Left lung (tissue), 14 donors: ENCODE measurements at places on chromosomes 3 and 15. TPM values are rescaled to one million over a fixed set of nuclear protein-coding genes. Genes with fewer than 3 reads are reported as not detected.

- DNase-seq: no peak
Observed at GRCh38 chr3:194194051-194194756, 58.3 kb downstream of the HES1 start.

DNA sequence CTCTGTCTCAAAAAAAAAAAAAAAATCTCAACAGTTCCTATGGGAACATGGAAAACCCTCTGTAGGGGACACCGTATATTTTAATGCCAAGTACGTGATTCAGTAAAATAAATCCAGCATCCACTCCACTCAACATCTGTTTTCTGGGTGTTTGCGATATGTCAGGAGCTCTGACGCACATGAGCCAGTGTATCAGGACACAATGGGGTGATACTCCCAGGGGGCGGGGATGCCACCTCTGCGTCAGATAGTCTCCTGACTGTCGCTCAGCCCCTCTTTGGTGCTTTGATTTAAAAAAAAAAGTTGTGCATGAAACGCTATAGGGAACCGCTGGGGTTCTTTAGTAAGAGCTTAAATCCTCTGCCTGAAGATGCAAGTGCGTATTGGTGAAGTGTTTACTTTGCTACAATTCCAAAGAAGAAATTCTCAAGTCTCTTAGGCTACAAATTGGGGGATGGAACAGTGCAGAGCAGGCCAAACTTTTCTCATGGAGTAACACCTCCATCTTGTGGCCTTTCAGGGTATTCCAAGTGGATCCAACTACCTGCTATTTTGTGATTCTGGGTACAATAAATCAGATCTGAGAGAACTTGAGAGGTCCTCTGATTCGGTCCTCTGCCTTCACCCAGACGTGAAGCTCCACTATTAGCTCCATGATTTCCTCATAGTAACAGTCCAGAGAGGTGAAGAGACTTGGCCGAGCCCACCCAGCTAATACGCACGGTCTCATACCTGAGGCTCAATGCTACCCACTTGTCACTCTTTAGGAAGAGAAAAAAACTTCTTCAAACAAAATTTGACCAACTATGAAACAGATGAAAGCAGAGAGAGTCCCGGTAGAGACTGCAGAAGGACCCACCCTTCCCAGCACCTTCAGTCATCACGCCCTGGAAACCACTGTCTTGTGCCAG lies 9.3 kb upstream of the NR2E3 start:
- no peak for DNase-seq

DNA sequence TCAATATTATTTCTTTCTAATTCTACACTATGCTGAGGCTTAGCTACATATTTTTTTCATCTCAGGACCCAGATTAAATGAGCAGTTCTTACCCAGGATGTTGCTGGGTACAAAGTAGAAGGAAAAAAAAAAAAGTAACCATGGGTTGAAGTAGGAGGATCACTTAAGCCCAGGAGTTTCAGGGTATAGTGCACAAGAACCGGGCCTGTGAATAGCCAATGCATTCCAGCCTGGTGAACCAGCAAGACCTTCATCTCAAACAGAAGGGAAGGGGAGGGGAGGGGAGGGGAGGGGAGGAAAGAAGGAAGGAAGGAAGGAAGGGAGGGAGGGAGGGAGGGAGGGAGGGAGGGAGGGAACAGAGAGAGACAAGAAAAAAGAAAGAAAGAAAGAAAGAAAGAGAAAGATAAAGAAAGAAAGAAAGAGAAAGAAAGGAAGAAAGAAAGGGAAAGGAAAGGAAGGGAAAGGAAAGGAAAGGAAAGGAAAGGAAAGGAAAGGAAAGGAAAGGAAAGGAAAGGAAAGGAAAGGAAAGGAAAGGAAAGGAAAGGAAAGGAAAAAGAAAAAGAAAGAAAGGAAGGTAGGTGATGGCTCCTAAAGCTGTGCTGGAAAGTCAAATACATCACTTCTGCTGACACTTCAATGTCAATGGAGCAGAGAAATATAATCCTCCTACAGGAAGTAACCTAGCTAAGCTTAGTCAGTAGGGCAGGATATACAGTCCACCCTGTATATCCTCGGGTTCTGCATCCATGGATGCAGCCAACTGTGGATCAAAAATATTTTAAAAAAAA lies 206.8 kb upstream of the TGFBR2 start:
- no peak for DNase-seq

GRCh38 chr3:127420829-127421228 lies 133.0 kb upstream of the PRR20G start:
- no peak for DNase-seq

- no peak for DNase-seq
Observed at GRCh38 chr3:47243419-47244147, 39.0 kb downstream of the KIF9 start.

Gene ATP10A
- polyA plus RNA-seq: 0.87 TPM

Gene TMEM44
- polyA plus RNA-seq: 46.2 TPM

Gene OR5K2
- polyA plus RNA-seq: 0.17 TPM

Gene PIGBOS1
- polyA plus RNA-seq: 16.8 TPM

Gene NRG4
- 2.6 TPM for polyA plus RNA-seq
